Brain microvascular endothelial cell (primary cell): ENCODE measurements at places on chromosomes 3 and 15.

- DNase-seq: no peak
Observed at GRCh38 chr15:31081056-31081455, 20.5 kb downstream of the TRPM1 start.

GRCh38 chr15:81296673-81297072, 27.3 kb downstream of the STARD5 start:
- DNase-seq: no peak

- no peak for DNase-seq
Observed at GRCh38 chr15:66857694-66858093, 155.7 kb downstream of the SMAD6 start.

GRCh38 chr3:129690406-129690805, 83.9 kb upstream of the PLXND1 start:
- DNase-seq: peak; percentile 50

DNA sequence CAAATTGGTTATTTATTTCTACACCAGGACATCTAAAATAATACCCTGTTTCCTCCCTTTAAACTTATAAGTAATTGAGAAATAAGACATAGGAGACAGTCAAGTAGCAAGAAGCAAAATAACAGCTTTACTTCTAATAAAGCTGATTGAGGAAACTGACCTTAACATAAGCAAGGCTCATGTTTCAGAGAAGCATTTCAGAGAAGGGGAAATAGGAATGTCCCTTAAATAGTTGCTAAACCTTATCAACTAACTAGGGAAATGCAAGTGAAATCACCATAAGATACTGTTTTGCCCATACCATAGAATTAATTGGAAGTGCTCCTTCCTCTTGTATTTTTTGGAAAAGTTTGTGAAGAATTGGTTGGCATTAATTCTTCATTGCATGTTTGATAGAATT, 84.9 kb downstream of the B3GALNT1 start:
- DNase-seq: no peak

DNA sequence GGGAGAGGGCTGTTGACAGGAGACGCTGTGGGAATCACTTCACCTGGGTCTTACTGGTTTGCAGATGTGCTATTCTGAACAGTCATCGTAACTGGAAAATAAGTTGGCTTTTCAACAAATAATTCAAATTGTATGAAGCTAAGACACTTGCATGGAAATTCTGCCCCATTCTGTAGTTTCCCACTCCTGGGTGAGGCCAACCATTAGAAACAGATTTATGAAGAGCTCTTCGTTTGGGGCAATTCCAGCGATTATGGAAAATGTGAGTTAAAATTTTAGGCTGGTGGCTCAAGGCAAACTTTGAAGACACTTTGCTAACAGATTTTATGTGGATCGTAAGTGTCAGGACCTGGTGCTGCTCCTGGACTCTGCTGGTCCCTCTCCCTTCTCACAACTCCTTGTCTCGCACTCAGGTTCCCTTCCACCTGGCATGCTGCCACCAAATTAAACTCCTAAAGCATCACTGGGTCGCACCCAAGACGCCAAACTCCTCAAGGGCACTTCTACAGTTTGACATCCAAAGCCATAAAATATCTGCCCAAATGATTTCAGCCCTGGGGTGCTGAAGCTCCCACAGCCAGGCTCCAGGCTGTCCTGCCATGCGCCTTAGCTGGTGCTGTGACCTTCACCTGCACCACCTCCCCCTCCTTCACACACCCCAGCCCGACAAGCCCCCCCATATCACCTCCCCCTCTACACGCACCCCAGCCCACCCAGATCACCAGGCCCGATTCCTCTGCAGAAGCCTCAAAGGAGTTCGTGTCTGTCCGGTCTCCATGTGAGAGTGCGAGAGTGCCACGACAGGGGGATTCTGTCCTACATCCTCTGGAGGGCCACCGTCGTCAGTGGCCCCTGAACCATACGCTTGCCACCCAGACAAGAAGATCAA, 138.4 kb downstream of the NSMCE3 start:
- no peak for DNase-seq

DNA sequence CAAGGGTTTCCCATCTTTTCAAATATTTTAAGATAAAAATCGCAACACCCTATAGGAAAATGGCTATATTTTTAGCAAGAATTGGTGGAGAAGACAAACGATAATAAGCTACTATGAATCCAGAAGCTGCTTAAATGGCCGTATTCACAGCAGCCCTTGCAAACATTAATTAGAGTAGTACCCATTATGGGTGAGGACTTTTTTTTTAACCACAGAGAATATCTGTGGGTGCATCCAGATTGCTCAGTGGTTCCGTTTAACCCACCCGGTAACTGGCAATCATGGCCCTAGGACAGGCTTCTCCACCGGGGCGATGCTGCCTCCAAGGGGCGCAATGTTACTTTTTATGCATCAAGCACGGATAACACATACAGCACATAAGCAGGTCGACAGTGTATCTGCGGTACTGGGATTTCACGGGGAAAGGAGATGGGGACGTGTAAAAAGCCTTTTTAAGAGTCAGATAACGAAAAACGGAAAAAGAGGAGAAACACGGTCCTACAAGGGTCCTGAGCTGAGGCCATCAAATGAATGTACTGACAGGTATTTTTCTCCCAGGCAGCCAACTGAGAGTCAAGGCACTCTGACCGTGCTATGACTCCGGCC, 968 bp upstream of the TMEM266 start:
- DNase-seq: no peak

GRCh38 chr3:185792955-185793354, 31.9 kb downstream of the IGF2BP2 start:
- no peak for DNase-seq

- no peak for DNase-seq
Observed at GRCh38 chr3:134347551-134347950, 26.7 kb downstream of the AMOTL2 start.

DNA sequence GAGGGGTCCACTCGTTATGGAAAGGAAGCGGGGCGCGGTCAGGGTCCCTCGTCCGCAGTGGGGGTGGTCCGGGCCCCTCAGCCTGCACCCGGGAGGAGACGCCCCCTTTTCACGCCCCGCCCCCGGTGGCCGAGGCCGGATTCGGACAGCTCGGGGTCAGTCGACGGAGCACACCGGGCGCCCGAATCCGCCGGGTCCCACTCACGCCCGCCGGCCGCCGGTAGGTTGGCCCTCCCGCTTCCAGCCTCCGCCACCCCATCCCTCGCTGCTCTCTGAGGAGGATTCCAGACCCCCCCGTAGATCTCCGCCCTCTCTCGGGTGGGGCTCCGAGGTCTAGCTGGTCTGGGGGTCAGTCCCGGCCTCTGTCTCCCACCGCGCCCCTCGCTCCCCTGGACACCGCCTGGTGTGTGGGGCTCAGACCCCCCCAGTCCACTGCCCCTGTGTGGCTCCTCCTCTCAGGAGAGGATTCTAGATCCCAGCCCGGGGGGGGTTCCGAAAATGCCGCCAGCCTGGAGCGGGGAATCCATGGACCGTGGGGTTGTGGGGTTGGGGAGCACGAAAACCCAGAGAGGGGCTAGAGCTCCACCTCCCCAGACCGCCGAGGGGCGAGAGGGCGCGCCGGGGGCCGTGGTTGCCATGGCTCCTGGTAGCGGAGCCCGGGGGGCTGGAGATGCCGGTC, 725 bp downstream of the CHL1 start:
- no peak for DNase-seq

- DNase-seq: peak; percentile 43
Observed at GRCh38 chr3:110579840-110580550, 491.6 kb upstream of the NECTIN3 start.

DNA sequence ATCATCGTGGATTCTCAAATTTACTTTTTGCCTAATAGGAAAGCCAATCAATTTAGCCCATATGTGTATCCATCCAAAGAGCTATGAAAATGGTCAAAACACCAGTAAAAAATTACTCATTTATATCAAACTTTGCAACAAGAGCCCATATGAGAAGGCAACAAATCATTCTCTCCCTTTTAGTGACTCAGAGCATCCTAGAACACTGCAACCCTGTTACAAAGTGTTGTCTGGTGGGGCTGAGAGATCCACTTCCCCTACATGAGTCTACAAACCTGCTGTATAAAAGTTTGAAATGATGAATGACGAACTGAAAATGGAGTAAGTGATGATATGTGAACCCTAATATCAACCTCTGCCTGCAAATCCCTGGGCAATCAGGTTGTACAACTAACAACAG, 23.3 kb downstream of the PDZRN3 start:
- no peak for DNase-seq

DNA sequence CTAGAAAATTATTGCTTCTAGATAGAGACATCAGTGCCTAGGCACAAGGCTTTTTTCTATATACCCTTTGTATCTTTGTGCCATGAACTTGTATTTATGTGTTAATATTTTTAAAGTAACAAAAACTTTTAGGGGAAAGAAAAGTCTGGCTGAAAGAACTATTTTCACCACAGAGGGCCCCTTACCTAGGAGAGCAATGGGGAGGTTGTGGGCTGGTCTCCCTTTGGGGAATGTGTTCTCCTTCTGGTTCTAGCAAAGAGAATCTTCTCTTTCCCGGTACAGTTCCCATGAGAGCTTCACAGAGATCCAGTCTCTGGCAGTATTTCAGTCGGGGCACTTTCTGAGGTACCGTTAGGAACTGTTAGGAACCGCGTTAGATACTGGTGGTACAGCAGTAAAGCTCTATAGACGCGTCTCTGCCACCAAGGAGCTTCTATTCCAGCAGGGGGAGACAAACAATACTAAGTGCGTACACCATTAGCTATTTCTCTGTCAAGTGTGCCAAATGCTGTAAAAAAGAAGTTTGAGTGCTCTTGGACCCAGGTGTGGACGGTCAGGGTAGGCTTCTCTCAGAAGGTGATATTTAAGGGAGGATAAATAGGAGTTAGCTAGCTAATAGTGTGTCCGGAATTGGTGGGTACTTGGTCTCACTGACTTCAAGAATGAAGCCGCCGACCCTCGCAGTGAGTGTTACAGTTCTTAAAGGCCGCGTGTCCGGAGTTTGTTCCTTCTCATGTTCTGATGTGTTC, 4.6 kb upstream of the EPB42 start:
- peak; percentile 50 for DNase-seq

- no peak for DNase-seq
Observed at GRCh38 chr3:164851204-164851603, 227.1 kb downstream of the SI start.
